T-helper 2 cell treated with Interferon-gamma antibody and Interleukin-4, amounts not matched to agents 5 μg/mL and 100 μg/mL, for 36 hours (primary cell): ENCODE measurements at places on chromosomes 1 and 21.

DNA sequence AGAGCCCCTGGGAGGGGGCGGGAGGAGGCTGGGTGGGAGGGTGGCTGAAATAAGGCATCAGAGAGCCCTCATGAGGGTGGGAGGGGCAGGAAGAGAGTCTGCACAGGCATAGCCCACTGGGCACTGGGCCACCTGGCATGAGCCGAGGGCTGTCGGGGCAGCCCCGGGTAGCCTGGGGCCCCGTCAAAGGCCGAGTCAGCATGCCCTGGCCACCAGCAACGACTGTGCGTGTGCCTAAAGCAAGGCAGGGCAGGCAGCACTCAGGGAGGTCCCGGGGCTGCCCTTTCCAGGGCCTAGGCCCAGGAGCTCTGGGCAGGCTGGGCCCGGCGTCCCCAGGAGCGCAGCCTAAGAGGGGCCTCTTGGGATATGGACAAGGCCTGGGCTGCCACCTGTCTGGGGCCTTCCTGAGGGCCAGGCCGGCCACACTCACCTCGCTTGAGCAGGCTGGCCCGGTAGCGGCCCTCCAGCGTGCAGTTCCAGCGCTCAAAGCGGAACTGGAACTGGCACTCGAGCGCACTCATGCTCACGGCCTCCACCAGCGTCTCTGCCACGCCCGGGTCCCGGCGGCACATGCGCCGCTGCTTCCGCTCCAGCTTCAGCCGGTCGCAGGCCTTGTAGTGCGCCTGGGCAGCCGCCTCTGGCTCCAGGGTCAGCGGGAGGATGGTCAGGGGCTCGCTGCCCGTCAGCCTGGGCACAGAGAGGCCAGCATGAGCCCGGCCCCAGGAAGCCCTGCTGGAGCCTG lies 22.7 kb downstream of the WNT9A start:
- no peak for DNase-seq

DNA sequence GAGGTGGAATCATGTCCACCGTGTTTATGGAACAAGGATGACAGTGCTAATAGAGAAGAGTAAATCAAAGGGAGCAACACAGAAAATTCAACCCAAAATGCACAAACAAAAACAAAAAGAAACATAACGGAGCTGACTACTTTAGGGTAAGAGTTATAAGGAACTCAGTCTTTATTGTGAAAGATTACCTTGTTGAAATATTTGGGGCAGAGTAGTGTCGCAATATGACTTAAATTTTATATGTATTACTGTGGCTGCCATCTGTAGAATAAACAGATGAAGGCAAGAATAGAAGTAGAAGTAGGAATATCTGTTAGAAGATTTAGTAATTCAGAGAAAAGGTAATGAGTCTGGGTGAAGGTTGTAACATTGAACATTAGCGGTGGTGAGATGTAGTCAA lies 913.9 kb downstream of the BRINP3 start:
- no peak for DNase-seq

- DNase-seq = no peak
These were observed 2.3 kb downstream of the OVAAL start for GRCh38 chr1:180560868-180561600.

GRCh38 chr1:94622757-94623156 lies 81.2 kb upstream of the F3 start:
- DNase-seq = no peak

DNA sequence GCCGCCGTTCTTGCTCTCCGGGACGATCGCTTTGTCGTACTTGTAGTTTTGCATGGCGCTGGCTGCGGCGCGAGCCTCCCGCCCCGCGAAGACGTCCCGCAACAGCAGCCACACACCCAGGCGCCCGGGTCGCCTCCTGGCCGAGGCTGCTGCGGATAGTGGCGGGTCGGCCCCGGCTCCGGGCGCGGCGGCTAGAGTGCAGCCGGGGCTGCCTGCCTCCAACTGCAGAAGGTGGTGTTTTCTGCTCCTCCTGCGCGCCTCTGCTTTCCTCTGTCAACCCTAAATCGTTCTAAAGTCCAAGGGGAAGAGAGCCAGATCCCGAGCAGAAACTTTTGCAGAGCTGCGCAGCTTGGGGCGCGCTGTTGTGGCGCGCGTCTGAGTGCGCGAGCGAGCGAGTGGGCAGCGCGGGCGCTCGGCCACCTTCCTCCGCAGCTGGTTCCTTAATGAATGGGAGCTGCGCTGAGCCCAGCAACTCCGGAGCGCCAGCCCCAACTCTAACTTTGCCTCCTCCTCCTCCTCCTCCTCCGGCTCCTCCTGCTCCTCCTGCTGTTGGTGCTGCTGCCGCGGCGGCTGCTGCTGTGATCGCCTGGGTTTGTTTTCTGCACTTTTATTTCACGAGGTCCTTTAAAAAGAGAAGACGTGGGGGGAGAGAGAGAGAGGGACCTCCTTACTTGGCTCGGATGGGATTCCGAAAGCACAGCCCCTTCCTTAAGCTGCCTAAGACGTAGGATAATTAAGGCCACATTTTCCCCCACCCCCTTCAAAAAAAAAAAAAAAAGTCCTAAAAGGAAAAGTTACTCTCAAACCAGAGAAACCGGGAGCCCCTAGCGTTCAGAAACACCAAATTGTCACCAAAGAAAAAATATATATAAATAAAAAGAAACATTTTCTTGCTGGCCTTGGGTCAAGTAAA lies at the start of gene PLPP3:
TSS of gene PLPP3 (minus strand) at position 601 of the 913 bp plus-strand sequence. CDS start at position 54, 547 bp downstream.
- DNase-seq = no peak

DNA sequence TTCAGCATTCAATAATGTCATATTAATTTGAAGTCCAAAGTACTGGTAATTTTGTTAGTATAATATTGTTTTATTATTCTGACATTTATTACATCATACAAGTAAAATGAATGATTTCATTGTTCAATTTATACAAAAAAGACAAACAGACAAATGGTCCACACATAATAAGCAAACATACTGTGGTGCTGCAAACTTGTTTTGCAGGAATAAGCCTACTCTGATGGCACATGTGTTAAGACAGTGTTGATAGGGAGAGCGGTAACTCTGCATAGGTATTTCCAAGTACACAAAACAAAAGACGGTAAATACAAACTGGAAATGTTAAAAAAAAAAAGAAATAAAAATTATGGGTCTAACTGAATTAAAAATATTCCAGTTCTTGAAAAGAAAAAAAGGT lies 59.7 kb upstream of the DPYD start:
- no peak for DNase-seq

GRCh38 chr21:21897275-21897883 lies 899.2 kb downstream of the NCAM2 start:
- DNase-seq = no peak

GRCh38 chr1:48823168-48823567 lies 46.5 kb upstream of the BEND5 start:
- no peak for DNase-seq

- no peak for DNase-seq
These were observed 63.9 kb downstream of the WDR64 start for GRCh38 chr1:241715956-241716355.

DNA sequence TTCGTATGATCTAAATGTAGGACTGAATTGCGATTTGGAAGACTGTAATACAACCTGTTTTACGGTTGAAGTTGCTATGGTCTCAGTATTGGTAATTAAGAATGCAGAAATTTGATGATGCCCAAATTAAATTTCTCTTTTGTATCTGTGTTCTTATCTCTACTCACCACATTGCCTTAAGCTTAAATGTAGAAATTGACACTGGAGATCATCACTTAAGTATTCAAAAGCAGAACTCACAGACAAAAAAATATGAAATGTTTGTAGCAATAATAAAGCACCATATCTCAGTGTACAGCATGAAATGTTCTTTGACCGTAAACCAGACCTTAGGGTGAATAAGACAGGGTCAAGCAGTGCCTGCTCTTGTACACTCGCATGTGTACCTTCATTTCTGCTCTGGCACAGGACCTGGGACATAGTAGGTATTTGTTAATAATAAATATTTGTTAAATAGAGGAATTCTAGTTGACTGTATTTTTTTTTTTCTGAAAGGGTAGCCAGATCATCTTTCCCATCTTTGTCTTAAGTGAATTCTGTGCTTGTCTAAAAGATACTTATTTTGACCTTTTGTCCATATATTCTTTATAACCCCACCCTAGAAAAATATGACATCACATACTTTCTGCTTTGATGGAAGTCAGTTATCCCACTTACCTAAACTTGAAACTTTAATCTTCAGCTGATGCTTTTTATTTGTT lies 1.5 kb downstream of the CDC7 start:
- DNase-seq = no peak

GRCh38 chr1:104195395-104195794 lies 445.7 kb downstream of the AMY1C start:
- no peak for DNase-seq

- no peak for DNase-seq
These were observed 2.3 kb upstream of the NRAS start for GRCh38 chr1:114718661-114719423.

- no peak for DNase-seq
These were observed 99.3 kb downstream of the FMN2 start for GRCh38 chr1:240190881-240191401.

DNA sequence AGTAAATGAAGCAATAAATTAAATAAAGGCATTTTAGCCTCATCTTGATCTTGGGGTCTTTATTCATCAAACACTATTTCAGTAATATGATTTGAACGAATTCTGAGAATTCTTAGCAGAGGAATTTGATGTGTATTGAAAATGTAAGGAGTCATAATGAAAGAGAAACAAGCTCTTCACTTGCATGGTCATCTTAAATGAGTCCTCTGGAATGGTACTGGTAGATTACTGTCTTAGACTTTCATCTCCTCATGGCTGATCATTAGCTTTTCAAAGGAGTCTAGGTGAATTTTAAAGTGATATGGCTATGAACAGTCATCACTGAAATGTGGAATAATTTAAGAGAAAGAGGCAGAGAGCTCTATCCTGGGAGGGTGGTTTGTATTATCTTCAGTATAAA lies 30.0 kb downstream of the PRRC2C start:
- DNase-seq = no peak

DNA sequence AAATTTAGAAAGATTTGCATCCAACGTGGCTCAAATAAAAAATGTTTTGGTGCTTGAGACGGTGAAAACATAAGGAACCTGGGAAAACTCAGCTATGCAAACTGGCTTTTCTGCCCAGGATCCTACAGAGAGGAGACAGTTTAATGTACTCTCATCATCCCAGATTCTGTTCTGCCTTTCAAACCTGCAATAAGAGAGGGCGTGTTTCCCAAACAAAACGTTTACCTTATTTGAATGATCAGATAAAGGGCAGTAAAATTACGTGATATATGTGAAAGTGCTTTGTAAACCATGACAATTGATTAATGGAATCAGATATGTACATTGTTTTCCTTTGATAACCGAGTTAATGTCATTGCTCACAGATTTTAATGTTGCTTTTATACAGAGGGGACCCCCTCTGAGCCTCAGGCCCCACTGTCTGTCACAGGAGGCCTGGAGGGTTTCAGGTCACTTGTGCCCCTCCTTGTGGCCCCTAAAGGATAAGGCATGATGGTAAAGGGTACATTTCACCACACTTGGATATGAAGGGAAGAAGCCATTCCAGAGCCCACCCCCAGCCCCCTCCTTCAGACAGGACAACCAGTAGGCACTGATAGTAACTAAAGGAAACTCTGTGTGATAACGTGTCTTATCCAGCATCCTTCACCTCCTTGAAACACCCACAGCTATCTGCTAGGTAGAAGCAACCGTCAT lies 157.6 kb downstream of the EDEM3 start:
- DNase-seq = no peak

DNA sequence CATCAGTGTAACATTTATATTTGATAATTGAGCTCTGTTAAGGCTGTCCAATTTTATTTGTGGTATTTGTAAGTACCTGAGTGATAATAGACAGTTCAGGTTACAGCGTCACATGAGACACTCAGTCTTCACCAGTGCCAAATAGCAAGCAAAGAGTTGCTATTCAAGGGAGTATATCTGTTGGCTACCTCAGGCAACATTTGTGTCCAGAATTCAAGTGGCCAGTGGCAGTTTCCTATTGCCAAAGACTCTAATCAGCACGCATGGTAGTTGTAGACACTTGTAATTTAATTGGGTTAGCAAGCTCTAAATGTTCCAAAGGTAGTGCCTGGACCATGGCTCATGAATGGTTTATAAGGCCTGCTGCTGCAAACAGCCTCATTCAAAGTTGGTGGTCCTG lies 1524.3 kb upstream of the B3GALT2 start:
- DNase-seq = no peak

- no peak for DNase-seq
These were observed 405.5 kb upstream of the ADAMTS5 start for GRCh38 chr21:27372381-27372780.

GRCh38 chr1:11837767-11838348 lies 9.7 kb downstream of the NPPA start:
- DNase-seq = no peak
